Retina (tissue), 1 donor: ENCODE measurements at places on chromosomes 13 and 19.

GRCh38 chr13:77619655-77620054, 77.8 kb upstream of the SLAIN1 start:
- DNase-seq = no peak

DNA sequence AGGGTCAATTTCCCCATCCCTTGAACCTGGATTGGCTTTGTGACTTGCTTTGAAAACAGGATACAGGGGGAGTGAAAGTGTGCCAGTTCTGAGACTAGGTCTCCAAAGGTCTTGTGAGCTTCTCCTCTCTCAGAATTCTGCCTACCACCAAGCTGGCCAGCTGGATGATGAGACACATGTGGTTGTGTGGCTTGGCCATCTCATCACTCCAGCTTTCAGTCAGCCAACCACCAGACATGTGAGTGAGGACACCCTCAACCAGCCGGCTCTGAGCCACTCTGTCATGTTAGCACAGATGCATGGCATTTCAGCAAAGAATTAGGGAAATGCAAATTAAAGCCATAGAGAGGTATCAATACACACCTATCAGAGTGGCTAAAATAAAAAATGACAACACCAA, 29.5 kb downstream of the ENOX1 start:
- DNase-seq = no peak

DNA sequence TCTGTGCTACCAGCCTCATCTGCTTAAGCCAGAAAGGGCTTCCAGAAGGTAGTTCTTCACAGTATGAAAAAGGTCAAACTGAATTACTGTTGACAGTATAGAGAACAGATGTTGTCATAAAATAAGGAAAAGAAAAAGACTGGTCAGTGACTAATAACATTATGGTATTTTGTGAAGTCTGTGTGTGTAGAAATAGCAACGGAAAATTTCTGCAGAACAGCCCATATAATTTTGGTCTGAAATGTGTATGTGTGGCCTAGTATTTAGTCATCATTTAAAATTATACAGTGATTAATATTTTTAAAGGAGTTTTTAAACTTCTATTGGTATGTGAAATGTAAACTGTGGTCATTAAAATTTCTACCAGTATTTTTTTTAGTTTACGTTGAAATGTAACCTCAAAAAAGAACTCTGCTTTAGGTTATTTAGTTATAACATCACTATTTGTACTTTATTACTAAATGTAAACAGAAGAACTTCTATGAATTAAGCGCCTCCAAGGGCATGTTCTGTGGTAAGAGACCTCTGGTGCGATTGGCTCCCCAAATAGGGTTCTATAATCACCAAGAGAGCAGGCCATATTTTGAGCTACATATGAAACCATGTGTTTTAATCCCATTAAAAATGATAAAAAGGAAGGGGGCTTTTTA, 3.3 kb upstream of the GPR183 start:
- DNase-seq = no peak

DNA sequence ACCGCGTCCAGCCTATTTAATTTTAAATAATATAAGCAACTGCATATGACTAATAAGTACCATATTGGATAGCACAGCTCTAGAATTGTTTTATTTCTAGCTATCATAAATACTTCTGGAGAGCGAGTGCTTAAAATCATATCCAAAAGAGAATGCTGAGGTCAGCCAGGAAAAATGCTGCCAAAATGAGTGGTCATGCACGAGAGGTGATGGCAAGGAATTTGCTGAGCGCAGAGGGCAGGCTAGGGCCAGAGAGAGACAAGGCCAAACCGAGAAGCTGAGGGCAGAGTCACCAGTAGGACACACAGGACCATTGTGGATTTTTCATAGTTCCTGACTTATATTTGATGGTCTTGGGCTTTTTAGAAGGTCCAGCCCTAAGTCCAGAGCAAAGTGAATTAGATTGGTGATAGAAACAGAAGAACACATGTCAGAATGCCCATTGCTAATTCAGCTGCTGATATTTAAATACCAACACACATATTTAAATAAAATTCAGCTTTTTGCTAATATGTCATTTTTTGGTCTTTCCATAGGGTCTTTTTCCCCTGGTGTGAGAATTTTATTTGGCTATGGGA, 33.6 kb upstream of the UBL3 start:
- no peak for DNase-seq
